Stimulated activated naive CD8-positive, alpha-beta T cell treated with anti-CD3 and anti-CD28 coated beads, Interleukin-15, amount 100 ng/mL, for 72 hours (primary cell): ENCODE measurements at places on chromosomes 5 and 9.

DNA sequence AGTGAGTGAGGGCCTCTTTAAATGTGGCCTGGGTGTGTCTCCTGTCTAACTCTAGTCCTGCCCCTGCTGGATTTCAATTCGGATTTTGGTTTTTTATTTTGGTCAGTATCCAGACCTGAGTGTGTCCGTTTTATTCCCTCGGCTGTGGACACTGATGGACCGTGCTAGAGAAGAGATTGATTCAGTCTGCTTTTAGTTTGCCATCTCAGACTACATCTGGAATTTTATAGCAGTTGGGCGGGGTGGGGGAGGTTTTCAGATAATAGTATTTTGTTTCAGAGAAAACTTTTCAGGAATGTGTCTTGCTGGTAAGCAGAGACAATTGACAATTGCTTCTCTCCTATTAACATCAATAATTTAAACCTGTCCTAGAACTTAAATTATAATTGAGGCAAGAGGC, 308.1 kb downstream of the ARHGAP26 start:
- no peak for DNase-seq

DNA sequence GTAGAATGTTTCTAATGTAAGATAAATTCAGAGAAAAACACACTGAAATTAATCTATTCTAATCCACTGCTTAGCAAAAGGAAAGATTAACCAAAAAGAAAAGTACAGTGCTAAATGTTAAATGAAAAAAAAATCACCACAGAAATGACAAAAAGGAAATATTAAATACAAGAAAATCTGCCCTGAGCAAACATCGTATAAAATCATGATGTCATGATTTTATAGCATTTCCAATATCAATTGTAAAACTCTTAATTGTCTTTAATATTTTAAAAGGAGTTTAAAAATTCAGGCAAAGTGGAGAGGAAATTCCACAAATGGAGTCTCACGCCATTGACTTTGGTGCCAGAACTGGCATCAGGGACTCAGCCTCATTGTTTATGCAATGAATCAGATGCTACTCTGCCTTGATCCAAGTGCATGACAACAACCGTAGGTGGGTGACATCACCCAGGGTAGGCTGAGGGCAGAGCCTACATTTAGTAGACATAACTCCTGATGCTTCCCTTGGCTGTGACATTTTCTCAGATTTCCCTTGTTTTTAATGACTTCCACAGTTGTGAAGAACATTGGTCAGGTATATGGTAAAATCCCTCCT, 696.8 kb downstream of the SEMA5A start:
- DNase-seq, result no peak

DNA sequence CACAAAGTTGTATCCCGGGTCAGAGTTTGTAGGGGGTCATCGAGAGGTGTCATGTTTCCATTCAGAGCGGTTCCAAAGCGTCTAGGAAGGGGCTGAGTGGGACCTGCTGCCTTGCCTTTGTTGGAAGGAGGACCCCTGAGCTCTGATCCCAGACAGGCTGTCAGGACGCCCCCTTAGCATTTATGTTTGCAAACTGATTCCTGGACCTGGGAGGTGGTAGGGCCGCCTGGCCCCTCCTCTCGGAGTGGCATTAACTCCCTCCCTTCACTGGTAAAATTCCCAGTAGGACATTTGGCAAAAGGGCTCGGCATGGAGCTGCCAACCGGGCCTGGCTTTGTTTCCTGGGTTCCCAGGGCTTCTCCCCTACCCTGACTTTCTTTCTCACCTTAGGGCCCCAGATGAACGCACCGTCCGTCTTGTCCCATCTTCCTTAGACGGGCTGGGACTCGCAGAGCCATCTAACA, 2.5 kb downstream of the JADE2 start:
- DNase-seq, result no peak

DNA sequence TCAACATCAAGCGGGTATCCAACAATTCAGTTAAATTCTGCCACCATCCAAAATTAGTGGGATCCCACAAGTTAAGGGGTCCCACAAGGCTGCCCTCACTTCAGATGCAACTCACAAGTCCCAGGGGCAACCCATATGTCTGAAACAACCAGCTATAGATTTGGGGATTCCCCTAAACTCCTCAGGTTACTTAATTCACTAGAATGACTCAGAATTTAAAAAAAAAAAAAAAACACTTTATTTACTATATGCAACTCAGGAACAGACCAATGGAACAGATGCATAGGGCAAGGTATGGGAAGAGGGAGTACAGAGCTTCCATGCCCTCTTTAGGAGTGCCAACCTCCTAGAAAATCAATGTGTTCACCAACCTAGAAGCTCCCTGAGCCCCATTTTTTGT, 15.1 kb downstream of the AUH start:
- DNase-seq, result no peak
